Hematopoietic multipotent progenitor cell treated with erythropoietin and hydrocortisone succinate and interleukin-3 and kit ligand, for 17 days (in vitro differentiated cells): ENCODE measurements at places on chromosomes 3 and 15.
A peak's percentile ranks its signal among the peaks of the same experiment; 100 is the strongest.

- DNase-seq = no peak
Observed at GRCh38 chr3:42410370-42411131, at the start of gene LYZL4. LYZL4 (minus strand) TSS chr3:42410610; CDS start chr3:42407251, 3,359 bp downstream.

DNA sequence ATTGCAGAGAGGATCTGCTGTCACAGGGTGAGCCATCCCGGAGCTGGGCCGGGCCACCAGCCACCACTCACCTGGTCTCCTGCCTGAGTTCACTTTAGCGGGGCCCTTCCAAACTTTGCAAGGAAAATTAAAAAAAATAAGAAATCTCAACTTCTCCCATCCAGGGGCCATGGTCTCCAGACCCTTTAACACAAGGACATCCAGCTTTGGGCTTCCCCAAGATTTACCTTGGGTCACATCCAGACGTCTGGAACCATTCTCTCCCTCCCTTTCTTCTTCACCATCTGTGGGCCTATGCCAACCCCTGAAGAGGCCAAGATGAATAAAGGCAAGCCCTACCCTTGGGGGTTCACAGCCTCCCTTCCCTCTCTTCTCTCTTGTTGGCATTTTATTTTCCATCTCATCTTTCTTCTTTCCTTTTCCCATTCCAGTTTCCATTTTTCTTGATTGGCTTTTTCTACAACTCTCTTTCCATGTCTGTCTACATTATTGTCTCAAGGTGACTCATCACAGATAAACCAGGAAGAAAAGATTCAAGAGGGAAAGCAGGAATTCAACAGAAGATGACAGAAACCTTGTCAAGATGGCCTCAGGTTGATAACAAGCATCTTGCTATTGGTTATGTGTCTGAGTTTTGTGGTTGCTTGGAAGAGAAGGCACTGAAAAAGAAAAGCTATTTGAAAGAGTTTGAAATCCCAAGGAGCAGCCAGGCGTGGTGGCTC is 49.5 kb downstream of the ITGA11 start:
- DNase-seq = no peak

- no peak for DNase-seq
Observed at GRCh38 chr3:120852412-120852811, 55.6 kb upstream of the STXBP5L start.

GRCh38 chr15:39581793-39582285 is 960 bp downstream of the THBS1 start:
- DNase-seq = no peak

DNA sequence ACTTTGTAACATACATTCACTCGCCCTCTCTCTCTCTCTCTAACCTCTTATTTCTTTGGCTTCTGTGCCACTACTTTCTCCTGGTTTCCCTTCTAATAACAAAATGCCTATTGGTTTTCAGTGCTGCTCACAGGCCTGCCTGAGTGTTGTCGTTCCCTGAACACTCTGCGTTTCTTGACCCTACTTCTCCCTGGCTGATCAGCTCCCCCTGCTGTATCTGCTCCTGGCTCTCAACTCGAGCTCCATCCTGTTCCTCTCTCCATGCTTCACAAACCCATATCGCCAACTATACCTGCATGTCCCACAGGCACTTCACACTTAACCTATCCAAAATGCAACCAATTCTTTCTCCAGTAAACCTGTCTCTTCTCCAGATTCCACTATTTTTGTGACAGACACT is 111.4 kb downstream of the OPA1 start:
- peak; percentile 24 for DNase-seq

DNA sequence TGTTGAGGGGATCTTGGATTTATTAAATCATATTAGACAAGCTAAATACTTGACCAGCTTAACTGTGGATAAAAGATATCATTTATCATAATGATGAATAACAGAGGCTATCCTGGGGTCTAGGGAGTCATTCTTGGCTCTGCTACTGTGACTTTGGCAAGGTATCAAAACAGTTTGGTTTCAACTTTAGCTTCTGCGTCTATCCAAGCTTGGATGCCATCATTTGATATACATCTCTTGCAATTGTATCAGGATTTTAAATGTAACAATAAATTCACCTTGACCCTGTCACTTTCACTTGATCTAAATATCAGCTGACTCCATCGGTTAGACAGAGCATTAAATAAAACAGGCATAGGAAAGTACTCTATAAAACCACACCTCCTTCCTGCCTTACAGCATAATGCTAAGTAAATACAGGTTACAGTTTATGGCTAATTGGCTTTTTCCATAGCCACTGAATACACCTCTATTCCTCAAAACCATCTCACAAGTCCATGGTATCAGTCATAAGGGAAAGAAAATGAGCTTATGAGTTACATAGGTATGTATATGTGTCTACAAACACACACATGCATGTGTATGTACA is 262.9 kb downstream of the CTNNB1 start:
- DNase-seq = no peak

DNA sequence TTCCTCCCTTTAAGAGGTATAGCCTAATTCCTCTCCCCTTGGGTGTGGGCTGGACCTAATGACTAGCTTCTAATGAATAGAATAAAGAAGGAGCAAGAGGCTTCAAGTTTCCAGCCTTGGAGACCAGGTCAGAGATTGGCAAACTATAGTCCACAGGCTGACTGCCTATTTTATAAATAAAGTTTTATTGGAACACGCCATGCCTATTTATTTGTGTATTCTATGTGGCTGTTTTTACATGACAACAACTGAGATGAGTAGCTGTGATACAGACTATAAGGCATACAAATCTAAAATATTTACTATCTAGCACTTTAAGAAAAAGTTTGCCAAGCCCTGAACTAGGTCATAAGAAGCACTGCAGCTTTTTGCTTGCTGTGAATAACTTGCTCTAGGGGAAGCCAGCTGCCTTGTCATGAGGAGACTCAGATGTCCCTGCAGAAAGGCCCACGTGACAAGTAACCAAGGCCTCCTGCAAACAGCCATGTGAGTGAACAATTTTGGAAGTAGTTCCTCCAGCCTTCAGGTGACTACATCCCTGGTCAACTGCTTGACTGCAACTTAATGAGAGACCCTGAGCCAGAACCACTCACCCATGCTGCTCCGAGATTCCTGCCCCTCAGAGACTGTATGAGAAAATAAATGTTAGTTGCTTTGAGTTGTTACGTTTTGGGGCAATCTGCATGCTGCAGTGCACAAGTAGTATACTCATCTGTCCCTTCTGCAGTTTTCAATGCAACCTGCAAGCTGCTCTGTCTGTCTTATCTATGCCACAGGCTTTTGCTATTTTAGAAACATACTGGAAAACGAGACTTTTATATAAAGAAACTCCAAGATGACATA is 21.1 kb upstream of the MAP3K13 start:
- DNase-seq = no peak

GRCh38 chr15:43998607-43999006 is 171.8 kb downstream of the WDR76 start:
- no peak for DNase-seq

GRCh38 chr3:154191520-154191919 is 70.3 kb downstream of the ARHGEF26 start:
- DNase-seq = no peak

DNA sequence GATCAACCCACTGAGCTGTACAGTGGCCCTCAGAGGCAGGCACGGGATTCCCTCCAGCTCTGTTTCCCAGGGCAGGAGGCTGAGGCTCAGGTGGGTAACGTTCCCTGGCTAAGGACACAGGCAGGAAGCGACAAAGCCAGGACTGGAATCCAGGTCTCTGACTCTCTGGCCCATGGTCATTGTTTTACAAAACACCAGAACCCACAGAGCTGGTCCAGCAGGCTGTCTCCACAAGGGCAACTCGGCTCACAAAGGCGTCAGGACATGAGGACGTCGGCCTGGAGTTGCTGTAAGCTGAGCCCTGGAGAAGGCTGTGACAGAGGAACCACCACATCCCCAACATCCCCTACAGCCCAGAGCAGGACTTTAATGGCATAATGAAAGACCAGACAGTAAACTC is 30.7 kb downstream of the NUP210 start:
- DNase-seq = no peak

DNA sequence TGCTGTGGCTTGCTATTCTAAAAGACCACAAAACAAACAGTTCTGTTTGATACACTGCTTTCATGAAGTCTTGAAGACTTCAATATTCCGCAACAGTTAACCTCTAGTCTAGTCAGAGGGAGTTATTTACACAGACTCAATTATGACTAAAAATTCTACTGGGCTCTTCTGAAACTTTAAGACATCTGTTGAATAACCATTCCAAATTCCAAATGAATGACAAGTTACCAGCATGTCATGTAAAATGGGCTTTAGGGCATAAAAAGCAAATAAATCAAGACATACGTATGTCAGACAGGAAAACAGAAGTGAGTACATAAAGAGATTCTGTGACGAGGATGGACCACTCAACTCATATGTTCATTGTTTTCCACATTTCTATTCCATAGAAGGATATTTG is 93.9 kb downstream of the PLOD2 start:
- no peak for DNase-seq

- no peak for DNase-seq
Observed at GRCh38 chr3:167750272-167750971, 14.9 kb downstream of the SERPINI1 start.

GRCh38 chr3:171996178-171996817 is 43.1 kb upstream of the FNDC3B start:
- DNase-seq = no peak

- DNase-seq = no peak
Observed at GRCh38 chr3:11757441-11757875, 89.2 kb downstream of the TAMM41 start.

- no peak for DNase-seq
Observed at GRCh38 chr3:46349484-46350261, 4.2 kb upstream of the CCR2 start.

DNA sequence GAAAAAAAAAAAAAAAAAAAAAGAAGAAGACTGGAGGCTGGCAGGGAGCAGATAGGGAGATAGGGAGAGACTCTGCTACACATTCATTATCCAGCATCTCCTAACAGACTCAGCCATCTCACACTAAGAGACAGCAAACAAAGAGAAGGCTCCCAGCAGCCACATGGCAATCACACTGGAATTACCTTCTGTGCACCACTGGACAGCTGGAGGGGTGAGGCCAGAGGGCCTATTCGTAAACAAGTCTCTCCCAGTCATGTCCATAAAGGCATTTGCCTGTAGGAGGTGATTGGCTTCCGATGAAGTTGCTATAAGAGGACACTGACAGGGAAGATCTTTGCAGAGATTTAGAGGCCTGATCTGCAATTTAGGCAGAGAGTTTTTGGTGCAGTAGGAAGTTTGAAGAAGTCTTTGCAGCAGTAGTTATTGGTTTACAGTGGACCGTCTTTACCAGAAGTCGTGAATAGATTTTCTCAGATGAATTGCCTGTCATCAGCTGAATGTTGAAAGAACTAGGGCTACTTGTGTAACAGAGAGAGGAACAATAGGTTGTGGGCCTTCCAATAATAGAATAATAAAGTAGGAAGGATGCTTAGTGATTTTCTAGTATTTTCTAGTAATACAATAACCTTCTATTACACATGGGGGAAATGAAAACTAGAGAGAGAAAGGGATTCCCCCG is 89.7 kb downstream of the TP63 start:
- DNase-seq = no peak

GRCh38 chr3:58989955-58990354 is 59.9 kb downstream of the CFAP20DC start:
- DNase-seq = no peak

DNA sequence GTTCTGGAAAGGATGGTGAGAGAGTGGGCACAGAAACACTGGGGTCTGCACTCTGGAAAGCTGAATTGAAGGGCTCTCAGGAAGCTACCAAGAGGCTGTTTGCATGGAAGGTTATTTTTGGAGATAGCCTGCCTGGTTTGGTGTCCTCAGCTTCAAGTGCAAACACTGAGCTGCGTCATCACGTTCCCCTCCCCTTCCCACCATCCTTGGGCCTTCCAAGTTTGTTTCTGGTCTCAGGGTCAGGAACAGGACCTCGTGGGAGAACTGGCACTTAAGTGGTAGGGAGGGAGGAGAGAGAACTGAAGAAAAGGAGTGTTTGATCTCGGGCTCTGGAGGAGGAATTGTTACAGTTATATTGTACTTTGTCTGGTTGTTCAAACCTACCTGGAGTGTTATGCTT is 10.6 kb downstream of the ST6GAL1 start:
- DNase-seq = no peak

DNA sequence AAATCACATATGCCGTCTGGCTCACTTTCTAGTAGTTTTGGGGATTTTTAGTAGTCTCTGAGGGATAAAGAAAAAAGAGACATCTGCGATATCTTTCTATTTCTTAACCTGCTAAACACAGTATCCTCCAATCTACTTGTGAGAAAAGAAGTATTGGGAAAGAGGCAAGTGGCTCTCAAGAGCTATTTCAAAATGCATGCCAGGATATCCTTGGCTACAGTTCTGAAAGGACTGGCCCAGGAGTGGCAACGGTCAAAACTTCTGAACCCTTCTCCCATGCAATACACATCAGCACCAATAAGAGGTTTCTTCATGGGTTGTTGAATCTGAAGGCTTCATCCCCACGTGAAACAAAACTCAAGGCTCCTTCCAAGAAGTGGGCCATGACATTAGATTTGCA is 204.0 kb upstream of the WNT5A start:
- no peak for DNase-seq

GRCh38 chr3:52798978-52799476 is 4.4 kb downstream of the ITIH3 start:
- peak; percentile 22 for DNase-seq

DNA sequence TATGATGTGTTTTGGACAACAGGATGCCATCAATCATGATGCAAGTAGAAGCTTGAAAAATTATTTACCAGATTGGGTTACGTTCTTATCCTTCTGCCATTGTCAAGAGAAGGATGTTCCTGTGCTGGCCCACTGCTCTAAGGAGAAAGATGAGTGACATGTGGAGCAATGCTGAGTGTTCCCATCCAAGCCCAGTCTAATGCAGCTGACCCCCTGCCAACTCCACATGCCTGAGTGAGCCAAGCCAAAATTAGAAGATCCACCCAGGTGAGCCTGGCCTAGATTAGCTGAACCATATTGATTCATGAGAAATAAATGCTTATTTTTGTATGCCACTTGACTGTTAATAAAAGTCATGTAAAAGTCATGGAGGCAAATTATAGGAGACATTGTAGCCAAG is 446.5 kb downstream of the CNTN3 start:
- no peak for DNase-seq

GRCh38 chr15:99619712-99620111 is 53.9 kb downstream of the MEF2A start:
- no peak for DNase-seq

- DNase-seq = no peak
Observed at GRCh38 chr3:13021141-13022114, 51.8 kb downstream of the IQSEC1 start.

- DNase-seq = no peak
Observed at GRCh38 chr3:113234028-113234427, 22.7 kb downstream of the BOC start.

- DNase-seq = no peak
Observed at GRCh38 chr3:157930000-157930780, 176.0 kb downstream of the SHOX2 start.
